NCI-H1105 treated with DMSO at 0.1 percent for 48 hours (cell line): ENCODE measurements at places on chromosomes 5 and 9.
A peak's percentile ranks its signal among the peaks of the same experiment; 100 is the strongest.

DNA sequence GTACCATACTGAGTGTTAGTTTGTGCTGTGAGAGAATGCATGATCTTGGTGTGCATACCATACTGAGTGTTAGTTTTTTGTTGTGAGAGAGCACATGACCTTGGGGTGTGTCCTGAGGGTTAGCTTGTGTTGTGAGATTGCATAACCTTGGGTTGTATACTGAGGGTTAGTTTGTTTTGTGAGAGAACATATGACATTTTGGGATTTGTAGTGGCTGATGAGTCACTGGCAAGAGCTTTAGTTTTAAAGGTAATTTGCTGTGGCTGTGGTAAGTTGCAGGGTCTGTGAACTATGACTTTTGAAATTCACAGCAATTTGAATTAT lies 1068.3 kb upstream of the EDIL3 start:
- DNase-seq: no peak

- DNase-seq: no peak
Observed at GRCh38 chr5:151083081-151083676, 2.3 kb upstream of the TNIP1 start.

- no peak for DNase-seq
Observed at GRCh38 chr9:113005777-113006176, 6.2 kb downstream of the ZNF883 start.

- DNase-seq: peak; percentile 22
Observed at GRCh38 chr9:127973169-127974000, 7.4 kb downstream of the EEIG1 start.

DNA sequence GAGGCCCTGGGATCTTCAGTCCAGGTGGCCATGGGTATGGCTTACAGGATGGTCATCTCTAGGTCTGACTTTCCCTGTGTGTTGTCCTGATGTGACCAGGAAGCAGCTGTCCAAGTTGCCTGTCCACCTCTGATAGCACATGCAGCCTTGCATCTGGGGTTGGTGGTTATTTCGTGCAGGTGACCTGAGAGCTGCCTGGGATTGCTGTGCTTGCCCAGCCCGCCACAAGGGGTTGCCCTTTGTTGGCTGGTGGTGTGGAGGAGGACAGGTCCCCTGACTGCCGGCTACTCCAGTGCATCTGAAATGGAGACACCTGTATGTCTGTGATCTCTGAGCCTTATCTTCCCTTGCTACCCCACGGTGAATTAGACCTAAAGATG lies 212.6 kb downstream of the ARHGAP26 start:
- no peak for DNase-seq

- DNase-seq: peak; percentile 75
Observed at GRCh38 chr5:22649074-22649473, 204.1 kb downstream of the CDH12 start.

- no peak for DNase-seq
Observed at GRCh38 chr5:75639535-75640311, 28.5 kb downstream of the ANKDD1B start.

GRCh38 chr9:128568470-128569078 lies 16.2 kb downstream of the SPTAN1 start:
- no peak for DNase-seq

DNA sequence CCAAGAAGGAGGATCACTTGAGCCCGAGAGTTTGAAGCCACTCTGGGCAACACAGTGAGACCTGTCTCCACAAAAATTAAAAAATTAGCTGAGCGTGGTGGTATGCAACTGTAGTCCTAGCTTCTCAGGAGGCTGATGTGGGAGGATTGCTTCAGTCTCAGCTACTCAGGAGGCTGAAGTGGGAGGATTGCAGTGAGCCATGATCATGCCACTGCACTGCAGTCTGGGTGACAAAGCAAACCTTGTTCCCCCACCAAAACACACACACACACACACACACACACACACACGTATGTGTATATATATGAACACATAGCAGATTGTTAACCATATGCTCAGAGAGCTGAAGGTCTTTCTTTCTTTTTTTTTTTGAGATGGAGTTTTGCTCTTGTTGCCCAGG lies 157.5 kb upstream of the MAST4 start:
- DNase-seq: no peak

DNA sequence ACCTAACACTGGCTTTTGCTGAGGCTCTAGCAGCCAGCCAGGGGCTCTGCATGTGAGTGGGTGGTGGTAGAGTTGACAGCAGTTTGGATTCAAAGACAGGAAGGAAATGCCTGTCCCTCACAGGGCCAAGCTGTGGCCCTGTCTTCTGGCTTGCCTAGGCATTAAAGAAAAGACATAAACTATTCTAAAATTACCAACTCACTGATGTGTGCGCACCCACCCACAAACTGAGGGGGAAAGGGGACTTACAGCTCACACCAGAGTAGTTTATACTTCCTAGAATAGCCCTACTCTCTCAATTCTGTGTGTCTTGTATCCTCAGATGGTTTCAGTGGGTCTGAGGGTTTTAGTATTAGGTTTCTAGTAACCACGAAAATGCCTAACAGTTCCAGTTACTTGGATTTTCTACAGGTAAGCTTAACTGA lies 18.3 kb upstream of the IL13 start:
- DNase-seq: no peak

- no peak for DNase-seq
Observed at GRCh38 chr9:25260046-25260445, 418.2 kb downstream of the TUSC1 start.

DNA sequence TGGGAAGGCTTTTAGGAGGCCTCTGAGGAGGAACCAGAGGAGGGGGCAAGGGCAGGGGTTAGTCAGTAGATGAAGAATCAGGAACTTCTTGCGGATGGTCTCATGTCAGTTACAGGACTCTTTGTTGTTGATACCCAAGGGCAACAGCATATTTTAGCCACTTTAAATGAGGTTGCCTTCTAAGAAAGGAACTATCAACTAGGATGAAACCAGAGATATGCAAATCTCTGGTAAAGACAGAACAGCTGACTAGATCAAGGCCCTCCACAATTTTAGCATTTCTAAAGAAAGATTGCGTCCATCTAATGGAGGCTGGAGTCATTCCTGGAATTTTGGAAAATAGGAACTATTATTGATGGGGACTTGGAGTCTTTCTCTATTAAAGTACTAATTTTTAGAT lies 57.7 kb upstream of the KLF4 start:
- no peak for DNase-seq

DNA sequence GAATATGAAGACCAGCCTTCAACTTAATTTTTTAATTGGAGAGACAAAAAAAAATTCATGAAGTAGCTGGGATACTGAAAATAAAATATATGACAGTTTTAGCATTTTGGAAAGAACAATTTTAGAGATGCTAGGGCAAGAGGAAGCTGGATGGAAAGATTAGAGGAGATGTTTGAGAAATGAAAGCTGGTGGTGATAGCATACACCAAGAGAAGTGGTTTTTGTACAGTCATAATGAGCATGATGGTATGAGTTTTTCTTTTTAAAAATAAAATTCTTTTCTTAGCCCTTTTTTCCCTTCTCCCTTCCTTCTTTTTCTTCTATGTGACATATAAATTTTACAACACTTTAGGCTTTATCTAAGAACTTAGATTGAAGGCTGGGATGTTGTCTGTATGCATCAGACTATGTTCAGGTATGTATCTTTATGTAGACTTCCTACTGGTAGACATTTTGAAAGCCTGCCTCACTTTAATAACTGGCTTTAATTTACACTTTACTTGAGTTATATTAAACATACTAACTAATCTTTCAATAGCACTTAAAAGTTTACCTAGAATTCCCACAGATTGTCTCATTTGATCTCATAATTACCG lies 522.5 kb downstream of the TLE4 start:
- no peak for DNase-seq

DNA sequence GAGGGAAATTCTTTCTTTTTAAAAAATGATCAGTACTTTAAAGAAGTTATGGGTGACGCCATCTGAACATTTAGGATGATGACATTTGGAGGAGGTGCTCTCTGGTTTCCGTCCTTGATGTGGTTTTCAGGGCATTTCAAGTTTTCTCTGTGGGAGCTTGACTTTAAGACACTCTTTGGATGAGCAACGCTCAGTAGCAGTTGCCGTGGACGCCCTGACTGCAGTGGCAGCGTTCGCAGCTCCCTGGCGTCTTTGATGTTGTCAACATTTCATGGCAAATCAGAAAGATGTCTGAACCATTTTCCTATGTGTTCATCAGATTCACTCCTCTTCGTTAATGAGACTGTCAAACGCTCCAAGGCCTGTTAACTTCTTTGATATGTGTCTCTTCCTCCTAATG lies 86.1 kb downstream of the ZNF354C start:
- no peak for DNase-seq

- peak; percentile 41 for DNase-seq
Observed at GRCh38 chr9:127417131-127418036, 6.8 kb upstream of the ZNF79 start.

DNA sequence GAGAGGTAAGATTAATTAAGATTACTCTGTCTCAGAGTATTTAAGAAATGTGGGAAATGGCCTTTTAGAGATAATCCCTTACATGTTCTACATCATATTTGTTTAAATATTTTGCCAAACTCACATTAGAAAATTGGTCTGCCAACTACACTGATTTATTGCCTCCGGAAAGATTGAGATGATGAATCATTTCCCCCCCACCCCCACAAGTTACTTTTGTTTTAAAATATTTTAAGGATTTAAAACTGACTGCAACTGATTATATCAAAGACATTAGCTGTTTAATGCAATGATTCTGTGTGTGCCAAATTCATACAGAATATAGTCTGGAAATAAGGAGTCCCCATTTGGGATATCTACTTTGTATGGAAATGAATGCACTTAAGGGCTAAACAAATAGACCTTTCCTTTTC lies 674.4 kb downstream of the PRR16 start:
- no peak for DNase-seq

DNA sequence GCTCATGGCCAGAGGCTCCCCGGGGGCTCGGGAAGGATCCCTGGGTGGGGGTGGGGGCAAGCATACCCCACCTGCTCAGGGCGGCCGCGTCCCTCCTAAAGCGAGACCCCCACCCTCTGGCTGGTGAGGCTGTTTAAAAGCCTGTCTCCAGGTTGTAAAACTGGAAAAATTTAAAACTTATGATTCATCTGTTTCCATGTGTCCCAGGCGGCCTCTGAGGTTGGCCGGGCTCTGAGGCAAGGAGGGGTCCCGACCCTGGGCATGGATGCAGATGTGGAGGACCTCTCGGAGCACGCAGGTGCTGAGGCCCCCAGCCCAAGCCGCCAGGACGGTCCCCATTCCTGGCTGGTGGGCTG lies 24.2 kb upstream of the TMEM250 start:
- DNase-seq: no peak

DNA sequence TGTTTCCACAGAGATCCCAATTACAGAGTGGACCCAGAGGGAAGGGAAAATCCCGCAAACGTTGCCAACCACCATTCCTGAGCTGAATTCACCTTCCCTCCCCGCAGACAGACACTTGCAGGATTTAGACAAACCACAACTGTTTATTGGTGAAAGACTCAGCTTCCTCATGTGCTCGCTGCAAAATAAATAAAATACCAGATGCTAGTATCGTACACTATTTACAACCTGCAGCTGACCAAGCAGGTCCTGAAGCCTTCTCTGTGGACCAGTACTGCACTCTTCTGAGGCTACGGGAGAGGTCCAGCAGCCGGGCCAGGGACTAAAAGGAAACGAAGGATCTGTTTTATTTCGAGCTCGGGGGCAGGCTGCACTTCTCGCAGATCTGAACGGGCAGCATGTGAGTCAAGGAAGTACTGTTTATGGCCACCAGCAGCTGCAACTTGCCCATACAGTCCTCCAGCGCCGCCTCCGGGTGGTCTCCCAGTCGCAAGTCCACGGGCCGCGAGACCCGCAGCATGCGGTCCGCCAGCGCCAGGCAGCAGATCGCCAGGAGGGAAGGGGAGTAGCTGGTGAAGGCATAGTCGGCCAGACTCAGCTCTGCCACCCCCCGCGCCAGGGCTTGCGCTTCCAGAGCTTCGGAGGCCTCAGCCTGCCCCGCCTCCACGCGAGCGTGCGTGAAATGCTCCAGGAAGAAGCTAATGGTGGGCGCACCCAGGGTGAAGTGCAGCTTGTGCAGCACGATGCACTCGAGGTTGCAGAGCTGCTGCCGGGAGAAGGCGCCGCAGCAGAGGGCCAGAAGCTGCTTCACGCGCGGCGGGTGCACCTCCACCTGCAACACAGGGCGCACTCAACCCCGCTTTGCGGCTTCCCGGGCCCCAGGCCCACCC lies 2.1 kb downstream of the CCNO start:
- DNase-seq: peak; percentile 40

DNA sequence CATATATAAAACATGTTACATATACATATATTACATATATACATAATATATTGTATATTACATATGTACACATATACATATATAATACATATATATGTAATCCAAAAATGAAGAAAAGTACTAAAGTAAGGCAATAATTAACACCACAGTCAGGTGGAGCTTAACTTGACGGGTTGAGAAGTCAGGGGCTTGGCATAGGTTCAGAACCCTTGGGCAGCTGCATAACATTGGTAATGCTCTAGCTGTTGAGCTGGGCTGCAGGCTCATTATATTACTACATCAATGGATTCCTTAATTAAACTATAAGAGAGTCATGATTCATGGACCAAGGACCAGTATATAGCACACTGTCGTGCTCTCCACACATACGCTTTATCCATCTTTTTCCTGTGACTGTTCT lies 435.2 kb upstream of the ADAMTS16 start:
- DNase-seq: peak; percentile 14

GRCh38 chr9:747567-747966 lies 93.9 kb upstream of the DMRT1 start:
- no peak for DNase-seq

DNA sequence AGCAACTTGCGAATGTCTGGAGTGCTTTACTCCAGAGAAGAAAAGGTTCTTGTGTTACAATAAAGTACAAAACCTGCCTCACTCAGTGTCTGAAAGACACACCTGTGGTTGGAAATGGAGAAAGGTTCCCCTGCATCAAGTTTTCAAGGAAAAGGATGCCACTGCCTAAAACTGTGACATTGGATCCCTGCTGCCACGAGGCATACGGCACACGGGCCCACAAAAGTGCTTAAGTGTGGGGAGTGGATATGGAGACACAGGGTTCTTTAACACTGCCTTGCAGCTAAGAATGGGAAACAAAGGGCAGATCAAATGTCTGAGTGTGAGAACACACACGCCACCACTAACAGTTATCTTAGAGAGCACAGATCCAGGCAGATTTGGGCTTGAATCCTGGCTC lies 75.0 kb downstream of the NIPSNAP3B start:
- no peak for DNase-seq

- no peak for DNase-seq
Observed at GRCh38 chr9:135908093-135908753, 877 bp upstream of the CAMSAP1 start.

DNA sequence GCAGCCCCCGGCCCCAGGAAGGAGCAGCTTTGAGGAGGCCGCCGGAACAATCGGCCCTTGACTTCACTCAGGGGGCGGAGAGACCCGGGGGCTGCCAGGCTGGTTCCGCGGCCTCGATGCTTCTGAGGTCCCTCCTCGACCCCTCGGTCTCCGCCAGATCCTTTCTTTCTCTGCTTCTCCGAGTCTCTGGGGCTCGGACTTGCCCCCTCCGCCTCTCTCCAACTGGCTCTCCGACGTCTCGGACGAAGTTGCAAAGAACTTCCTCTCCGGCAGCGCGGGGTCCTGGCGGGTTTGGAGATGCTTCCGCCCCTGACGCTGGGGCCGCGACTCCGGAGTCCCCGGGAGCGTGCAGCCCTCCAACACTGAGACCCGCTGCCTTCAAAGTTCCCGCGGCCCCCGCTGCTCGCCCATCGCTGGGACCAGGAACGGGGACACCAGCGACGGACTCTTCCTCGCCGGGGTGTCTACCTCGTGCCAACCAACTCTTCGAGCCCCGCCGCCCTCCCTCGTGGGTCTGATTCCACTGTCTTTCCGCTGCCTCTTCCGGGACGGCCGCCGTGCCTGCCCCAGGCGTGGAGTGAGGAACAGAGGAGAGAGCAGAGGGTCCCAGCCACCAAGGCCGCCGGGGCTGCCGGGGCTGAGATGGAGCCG lies 7.0 kb downstream of the PAX5 start:
- no peak for DNase-seq

GRCh38 chr5:143208781-143209510 lies 194.5 kb downstream of the NR3C1 start:
- DNase-seq: no peak
